ENCODE measurements at places on chromosomes 4 and X.

GRCh38 chrX:103793545-103793940 is 16.9 kb downstream of the PLP1 start:
- DNase-seq: no peak

DNA sequence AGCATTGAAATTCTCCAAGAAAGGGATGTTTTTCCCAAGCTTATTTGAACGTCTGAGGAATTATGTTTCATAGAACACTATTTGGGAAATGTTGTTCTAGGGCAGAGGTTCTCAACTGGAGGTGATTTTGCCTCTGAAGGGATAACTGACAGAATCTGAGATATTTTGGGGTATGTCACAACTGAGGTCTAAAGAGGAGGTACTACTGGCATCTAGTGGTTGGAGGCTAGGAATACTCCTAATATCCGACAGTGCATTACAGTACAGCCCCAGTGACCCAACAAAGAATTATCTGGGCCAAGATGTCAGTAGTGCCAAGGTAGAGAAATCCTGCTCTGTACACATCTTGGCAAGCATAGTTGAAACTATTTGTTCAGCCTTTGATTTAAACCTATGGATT is 6.4 kb downstream of the HSPA4L start:
- DNase-seq: no peak

DNA sequence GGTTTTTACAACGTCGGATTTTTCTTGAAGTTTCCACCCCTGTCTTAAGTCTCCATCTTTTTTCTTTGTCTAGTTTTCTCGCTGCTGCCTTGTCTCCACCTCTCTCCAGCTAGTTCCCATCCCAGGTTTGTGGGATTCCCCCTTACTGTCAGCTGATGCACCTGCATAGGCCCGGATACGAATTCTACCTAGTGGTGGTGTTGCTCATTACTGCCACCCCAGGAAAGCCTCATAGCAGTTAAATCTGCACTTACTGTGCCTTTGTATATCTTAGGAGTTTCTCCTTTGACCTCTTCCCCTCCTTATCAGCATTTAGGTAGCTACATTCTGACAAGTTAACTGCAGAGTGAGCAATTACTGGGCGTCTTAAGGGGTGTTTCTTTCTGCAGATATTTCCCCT is 1693.1 kb upstream of the TENM3 start:
- no peak for DNase-seq

- peak; percentile 70 for DNase-seq
Observed at GRCh38 chr4:5863461-5864113, 29.3 kb downstream of the CRMP1 start.

GRCh38 chr4:181830404-181831035 is 412.7 kb upstream of the TENM3 start:
- DNase-seq: no peak

DNA sequence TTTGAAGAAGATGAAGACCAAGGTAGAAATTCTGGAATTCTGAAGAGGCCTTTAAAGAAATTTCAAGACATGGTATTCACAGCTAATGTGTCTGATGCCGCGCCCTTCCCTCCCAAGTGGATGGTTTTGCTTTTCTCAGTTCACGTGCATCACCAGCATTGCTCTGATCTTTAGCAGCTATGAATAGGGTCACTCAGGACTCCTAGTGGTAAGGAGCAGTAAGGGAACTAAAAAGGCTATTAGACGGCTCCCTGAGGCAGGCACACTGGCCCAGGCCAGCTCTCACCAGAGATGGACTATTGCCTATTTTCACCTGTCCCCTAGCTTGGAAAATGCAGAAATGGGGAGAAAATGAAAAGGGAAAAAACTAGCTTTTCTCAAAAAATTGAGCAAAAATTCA is 447.5 kb upstream of the RASGEF1B start:
- no peak for DNase-seq

- no peak for DNase-seq
Observed at GRCh38 chr4:75989846-75990528, 758 bp downstream of the SDAD1 start.

DNA sequence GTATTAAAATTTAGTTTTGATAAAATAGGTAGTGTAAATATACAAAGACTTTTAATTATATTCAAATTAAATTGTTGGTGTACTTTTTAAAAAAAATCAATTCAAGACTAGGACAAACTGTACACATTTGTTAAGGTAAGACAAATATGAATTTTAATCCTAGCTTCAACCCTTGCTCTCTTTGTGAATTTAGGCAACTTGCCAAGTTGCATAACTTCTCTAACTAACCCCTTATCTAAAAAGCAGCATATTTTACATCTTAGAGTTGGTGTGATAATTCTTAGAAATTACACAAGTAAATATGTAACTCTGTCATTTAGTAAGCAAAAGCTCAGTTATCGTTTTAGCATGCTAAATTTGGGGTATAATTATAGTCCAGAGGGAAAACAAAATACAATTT is 78.1 kb upstream of the FSTL5 start:
- DNase-seq: no peak

DNA sequence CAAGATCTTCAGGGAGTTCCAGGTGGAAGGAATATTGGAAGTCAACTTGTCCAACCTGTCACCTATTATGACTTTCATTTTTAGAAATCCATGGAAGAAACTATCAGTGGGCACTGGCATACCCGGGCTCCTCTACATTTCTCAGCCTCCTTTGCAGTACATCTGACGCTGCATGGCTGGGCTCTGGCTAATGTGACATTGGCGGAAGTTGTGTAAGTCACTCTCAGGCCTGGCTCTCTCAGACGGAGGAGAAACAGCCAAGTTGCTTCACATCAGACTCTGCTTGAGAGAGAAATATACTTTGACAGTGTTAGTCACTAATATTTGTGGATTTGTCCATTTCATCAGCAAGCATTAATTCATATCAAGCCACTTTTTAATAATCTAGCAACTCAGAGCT is 4.5 kb downstream of the DCHS2 start:
- no peak for DNase-seq

DNA sequence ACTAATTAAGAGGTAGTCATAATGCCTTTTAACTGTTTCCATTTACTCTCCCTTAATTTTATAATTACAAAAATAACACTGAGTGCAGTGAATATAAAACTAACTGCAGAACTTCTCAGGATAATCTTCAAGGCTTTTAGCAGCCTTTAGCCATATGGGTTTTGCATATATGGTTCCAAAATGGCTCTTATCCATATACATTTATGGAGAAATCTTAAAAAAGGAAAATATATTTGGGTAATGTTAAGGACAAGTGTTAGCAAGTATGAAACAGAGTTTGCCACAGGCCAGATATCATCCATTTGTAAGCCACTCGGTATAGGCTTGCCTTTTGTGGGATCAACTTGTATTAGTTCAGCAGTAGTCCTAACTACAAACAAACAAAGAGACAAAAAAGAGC is 423.4 kb downstream of the PDHA2 start:
- DNase-seq: no peak

DNA sequence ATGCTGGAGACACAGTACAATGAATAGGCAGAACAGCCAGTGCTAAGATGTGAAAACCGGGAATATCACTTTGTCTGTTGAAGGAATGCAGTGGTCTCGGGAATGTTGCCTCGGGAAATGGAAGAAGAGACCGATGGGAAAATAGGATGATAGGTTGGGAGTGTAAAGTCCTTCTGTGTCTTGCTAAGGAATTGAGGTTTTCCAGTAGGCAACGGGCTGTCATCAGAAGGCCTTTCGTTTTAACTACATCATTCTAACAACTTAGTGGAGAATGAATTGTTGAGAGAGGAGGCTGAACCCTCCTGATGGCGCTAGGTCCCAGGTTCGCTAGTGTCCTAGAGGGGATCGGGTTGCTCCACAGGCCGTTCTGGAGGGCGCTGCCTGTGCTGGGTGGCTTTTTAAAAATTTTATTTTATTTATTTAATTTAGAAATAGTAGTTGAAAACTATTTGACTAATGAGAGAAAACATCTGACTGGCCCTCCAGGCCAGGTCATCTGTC is 730 bp downstream of the VBP1 start:
- no peak for DNase-seq

DNA sequence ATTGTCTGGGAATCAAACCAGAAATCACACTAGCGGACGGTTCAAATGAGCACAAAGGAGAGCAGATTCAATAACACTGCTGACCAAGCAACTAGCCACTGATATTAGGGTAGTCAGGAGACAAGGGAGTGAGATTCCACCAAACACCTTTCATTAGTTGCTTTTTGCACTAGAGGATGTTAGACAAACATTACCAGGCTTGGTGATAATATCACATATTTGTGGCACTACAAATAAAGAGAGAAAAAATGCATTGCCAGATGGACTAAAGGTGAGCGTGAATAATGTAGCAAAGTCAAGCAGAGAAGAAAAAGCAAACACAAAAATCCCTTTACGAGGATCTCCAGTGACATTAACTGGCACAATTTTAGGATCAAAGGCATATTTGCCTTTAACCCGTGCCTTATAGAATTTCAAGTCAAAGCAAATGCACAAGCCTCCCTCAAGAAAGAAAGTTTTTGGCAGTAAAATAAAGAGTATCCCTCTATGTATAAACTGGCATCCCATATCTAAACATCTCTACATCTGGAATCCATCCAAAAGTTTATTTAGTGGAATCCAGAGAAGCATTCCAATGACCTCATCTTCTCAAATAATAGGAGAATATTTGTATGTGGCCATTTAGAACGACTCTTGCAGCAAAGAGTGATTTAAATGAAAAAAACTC is 290.9 kb downstream of the KCTD8 start:
- no peak for DNase-seq

DNA sequence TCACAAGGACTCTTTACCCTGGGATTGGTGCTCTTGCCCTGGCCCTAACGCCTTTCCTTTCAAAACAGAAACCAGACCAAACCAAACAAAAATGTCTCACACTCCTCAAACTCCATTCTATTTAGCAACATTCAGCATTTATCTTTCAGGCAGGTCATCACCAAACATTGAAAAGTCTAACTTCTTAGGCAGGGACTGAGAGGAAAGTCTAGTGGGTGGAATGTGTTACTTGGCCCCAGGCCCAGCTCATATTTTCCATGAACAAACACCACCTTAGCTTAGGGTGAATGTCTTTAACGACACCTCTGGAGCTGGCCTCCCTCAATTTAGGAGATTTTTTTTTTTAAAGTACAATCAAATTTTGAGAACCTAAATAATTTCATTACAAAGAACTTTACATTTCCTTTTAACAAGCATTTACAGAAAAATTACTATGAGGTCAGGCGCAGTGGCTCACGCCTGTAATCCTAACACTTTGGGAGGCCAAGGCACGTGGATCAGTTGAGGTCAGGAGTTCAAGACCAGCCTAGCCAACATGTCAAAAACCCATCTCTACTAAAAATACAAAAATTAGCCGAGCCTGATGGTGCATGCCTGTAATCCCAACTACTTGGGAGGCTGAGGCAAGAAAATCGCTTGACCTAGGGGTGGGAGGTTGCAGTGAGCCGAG is 10.2 kb upstream of the N4BP2 start:
- DNase-seq: peak; percentile 32

DNA sequence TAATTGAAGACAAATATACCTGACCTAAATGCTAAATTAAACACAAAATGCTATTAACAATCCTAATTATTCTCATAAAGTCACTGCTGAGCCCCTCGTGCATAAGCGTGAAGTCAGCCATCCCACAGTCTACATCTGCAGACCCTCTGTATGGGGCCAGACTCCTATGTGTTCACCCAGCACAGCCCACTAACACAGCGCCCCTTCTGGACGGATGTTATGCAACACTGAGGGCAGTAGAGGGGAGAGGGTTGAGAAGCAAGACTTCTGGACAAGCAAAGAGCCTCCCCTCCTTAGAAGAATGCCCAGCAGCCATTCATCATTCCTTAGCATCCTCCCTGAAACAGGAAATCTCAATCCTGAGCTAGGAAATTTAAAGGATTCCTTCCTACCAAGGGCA is 7.9 kb downstream of the TRPC3 start:
- DNase-seq: peak; percentile 20

- no peak for DNase-seq
Observed at GRCh38 chr4:143076723-143077122, 108.0 kb upstream of the USP38 start.

- DNase-seq: no peak
Observed at GRCh38 chr4:25536564-25537320, 118.9 kb upstream of the SLC34A2 start.

- DNase-seq: no peak
Observed at GRCh38 chrX:11881485-11882170, 123.6 kb downstream of the MSL3 start.

DNA sequence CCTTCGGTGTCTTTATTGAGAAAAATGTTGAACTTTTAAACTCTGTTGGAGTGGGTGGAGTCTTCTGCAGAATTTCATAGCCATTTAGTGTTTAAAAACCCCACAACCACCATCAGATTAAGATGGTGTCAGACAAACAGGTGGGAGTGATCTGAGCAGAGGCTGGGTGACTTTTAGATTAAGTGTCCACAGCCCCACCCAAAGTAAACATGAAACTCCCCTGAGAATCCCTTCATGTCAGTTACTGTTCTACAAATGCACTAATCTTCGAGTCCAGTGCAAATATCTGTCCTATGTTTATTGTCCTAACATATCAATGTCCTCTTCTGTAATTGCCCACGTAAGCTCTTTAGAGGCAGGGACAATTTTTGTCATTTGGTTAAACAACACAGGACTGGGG is 175.6 kb upstream of the RBPJ start:
- DNase-seq: no peak

DNA sequence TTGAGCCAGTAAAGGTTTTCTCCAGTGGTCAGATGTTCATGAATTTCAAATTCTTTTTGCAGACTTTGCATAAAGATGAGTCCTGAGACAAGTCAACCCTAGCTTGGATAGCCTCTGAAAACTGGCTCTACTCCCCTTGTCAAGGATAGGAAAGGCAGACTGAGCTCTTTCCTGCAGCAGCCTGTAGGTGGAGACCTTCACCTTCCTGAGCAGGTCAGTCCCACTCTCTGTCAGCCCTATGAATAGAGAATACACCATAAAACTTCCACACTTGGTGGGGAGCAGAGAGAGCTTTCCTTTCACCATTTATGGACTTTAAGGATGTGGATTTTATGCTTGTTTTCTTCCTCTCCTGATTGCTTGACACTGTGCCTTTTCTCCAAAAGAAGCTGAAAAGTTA is 41.9 kb downstream of the PCDH19 start:
- DNase-seq: peak; percentile 3

- no peak for DNase-seq
Observed at GRCh38 chr4:35229021-35229420, 1015.3 kb downstream of the ARAP2 start.

- peak; percentile 40 for DNase-seq
Observed at GRCh38 chrX:8783097-8783713, 18.0 kb downstream of the FAM9A start.

DNA sequence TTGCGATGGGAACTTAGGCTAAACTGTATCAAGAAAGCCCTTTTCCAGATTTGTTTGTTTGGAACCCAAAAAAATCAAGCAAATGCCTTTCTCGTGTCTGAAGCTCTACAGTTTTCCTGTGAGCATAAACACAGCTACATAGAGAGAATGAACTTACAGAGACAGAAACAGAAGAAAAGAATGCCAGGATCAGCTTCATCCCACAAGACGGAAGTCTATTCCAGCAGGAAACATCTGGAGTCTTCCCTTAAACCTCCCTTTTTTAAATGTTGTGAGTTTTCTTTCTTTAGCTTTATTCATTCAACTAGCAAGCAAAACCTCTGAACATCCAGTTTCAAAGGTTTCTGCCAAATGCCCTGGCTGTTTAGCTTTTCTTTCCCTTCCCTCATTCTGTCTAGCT is 32.6 kb upstream of the ZFP42 start:
- DNase-seq: no peak

- no peak for DNase-seq
Observed at GRCh38 chr4:23680671-23681518, 209.0 kb downstream of the PPARGC1A start.

All from stimulated activated CD4-positive, alpha-beta T cell treated with anti-CD3 and anti-CD28 coated beads, Interleukin-2, amount 100 ng/mL, for 24 hours (primary cell).